ENCODE measurements at places on chromosomes 2 and 18. TPM values are rescaled to one million over a fixed set of nuclear protein-coding genes. Genes with fewer than 3 reads are reported as not detected.

Gene CLEC4F
- total RNA-seq, result not detected

Gene DLGAP1
- not detected for total RNA-seq

Gene DNER
- total RNA-seq, result 7.0 TPM

Gene BCL11A
- total RNA-seq, result 0.37 TPM

Gene DNAJC5G
- not detected for total RNA-seq

Gene PCARE
- total RNA-seq, result not detected

Gene CHCHD5
- 56.9 TPM for total RNA-seq

Gene CNOT9
- total RNA-seq, result 41.8 TPM

Gene CCL20
- total RNA-seq, result 4.3 TPM

Gene CRYBA2
- total RNA-seq, result not detected

Gene SLC4A5
- 0.41 TPM for total RNA-seq

Gene ZNF396
- total RNA-seq, result 0.64 TPM

Gene PKDCC
- total RNA-seq, result 18.8 TPM

Measured in A549 treated with RU486 at 1 μM for 4 hours (cell line).